Activated T-cell treated with anti-CD3 and anti-CD28 coated beads, Interleukin-2, amount 50 U/mL, for 24 hours (primary cell): ENCODE measurements at places on chromosomes 7 and 10.

GRCh38 chr10:2020836-2021235 is 283.5 kb upstream of the ADARB2 start:
- no peak for DNase-seq

DNA sequence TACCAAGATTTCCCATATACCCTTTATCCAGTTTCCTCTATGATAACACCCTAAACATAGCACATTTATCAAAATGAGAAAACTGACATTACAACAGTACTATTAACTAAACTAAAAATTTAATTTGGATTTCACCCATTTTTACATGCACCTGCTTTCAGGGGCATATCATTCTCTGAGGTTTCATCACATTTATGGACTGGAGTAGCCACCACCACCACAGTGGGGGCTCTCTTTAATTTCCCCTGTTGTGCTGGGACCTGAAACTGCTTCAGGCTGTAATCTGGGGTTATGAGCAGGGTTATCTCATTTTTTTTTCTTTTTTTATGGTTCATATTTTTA is 637.9 kb upstream of the DPP6 start:
- no peak for DNase-seq

- DNase-seq = no peak
These were observed 10.9 kb downstream of the GPR141 start for GRCh38 chr7:37694208-37695094.

DNA sequence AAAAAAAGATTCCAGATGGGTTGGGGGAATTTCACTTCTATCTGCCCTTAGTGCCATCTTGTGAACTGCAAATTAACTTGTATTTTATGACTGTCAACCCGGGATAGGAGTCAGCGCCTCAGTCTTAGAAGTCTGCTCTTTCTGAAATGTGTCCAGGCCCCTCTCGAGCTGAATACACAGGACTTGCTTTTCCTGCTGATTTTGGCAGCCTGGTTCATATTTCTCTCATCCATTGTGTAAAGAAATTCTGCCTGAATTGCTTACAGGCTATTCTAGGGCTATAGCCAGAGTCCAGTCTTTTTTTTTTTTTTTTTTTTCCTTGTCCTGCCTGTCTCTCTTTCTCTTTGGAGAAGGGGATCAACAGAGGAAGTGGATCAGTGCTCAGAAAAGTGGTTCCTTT is 24.6 kb downstream of the GATA3 start:
- no peak for DNase-seq

DNA sequence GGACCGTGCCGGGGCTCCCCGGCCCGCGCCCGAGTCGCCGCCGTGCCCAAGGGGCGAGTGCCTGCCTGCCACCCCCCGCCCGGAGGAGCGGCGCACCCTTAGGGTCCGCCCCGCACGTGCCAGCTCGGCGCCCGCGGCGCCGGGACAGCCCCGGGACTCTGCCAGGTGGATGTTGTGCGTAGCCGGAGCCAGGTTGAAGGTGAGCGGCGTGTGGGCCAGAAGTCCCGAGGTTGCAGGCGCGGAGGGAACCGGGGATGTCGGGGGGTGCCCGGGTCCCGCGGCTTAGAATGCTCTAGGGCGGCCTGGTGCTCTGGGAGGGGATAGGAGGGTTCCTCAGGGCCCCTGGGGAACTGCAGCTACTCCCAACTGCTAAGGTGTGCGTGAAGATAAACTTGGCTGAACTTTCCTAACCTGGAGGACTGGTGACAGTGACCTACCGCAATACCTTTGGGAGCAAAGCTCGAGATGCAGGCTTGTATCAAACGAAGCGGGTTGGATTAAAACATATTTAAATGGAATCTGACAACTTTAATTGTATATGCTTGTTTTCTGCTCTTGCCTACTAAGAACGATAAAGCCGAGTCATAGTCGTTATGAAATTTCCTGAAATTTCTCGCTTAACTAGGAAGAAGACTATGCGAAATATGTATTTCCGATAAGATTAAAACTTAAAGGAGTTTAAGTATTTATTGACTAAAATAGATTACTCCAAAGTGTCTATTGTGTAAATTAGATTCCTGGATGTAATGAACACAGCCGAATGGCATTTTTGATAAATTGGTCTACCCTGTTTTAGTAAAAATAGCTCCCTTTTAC is at the start of gene CUX1:
CUX1 (plus strand) TSS at position 156 of the 816 bp plus-strand sequence; CDS start at position 170, 14 bp downstream.
- peak; percentile 67 for DNase-seq

DNA sequence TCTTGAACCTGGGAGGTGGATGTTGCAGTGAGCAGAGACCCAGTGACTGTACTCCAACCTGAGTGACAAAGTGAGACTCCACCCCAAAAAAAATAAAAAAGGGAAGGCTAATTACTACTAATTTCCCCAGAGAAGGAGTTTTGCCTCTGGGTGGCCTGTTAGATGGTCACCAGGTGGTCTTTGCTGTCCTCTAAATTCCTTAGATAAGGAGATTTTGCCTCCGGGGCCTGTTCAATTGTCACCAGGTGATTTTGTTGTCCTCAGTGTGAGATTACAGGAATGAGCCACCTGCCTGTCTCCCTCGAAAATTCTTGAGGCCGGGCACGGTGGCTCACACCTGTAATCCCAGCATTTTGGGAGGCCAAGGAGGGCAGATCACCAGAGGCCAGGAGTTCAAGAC is 24.4 kb upstream of the ZMIZ2 start:
- no peak for DNase-seq

- no peak for DNase-seq
These were observed 18.0 kb upstream of the MEST start for GRCh38 chr7:130473876-130474275.

GRCh38 chr7:47724335-47724982 is 142.5 kb upstream of the TNS3 start:
- no peak for DNase-seq

DNA sequence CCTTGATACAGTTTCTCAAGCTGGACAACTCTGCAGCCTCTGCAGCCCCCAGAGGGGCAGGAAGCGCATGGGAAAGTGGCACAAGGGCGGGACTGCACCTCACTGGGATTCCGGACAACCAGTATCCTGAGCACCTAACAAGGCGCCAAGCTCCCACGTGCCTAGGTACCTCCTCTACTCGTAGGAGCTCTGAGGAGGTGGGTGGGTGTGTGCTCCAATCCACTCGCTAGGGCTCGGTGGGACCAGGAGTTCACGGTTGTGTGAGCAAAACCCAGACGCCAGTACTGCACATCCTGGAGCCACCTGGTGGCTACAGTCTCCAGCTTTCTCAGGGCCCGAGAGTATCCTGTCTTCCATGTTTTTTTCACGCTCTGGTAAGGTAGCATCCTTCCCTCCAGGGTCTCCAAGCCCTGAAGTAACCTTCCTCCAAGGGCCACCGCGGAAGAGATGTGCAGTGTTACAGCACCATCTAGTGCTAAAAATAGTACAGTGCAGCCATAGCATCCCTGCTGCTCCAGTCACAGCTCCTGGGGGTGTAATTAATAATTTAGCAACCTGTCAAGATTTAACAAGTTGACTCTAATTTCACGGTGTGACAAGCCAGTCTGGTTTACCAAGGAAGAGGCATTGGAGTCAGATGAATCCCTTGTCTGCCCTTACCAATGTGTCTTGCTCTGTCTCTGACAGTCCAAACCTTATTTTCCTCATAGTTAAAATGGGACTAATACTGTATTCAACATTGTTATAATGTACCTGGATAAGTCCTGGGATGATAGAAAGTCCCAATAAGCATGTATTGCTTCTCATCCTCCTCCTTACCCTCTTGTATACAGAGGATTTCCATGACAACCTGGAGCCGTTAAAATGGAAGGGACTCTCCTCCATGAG is 70.4 kb downstream of the HERPUD2 start:
- DNase-seq = peak; percentile 54

GRCh38 chr7:149097088-149097487 is 6.6 kb upstream of the ZNF786 start:
- no peak for DNase-seq

GRCh38 chr10:8700689-8701088 is 646.2 kb downstream of the GATA3 start:
- DNase-seq = no peak

- no peak for DNase-seq
These were observed 126.7 kb downstream of the RGS10 start for GRCh38 chr10:119415536-119416503.

DNA sequence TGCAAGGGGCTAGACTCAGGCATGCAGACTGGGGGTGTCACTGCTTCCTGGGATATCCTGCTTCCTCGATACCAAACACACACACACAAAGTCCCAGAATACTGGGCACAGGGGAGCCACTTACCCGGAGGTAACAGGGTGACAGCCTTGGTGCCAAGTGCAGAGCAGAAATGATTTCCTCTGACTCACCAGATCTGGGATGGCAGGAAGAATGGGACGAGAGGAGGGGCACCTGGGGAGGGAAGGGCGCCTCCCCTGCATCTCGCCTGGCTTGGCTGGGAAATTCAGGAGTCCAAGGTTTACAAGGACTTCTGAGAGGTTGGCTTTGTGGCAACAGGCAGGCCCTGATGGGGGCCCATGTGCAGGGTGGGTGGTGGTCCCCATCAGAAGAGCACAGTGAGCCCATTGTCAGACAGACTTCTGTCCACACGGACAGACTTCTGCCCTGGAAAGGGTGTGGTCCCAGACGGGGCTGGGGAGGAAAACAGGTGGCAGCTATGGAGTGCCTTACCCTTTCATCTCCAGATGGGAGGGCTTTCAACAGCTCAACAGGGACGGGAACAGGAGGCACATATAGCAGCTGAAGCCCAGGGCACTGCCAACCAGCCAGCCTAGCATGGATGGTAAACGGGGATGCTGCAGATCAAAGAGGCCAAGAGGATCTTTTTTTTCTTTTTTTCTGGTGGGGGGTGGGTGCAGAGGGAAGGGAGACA is 9.7 kb upstream of the CCL24 start:
- DNase-seq = no peak

DNA sequence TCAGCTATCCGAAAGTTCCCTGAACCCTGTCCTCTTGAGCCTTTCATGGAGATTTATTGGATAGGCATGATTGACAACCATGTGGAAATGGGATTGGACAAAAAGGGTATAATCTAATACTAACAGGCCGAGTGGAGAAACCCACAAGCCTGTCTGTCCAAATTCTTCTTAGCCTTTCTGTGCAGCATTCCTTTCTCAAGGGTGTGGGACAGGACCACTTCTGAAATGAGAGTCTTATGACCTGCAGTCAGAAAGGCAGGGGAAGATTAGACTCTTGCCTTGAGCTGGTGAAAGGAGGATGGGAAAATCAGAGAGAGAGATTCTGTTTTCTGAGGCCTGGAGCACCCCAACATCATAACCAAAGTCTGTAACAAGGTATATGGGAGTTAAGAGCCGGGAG is 85.5 kb downstream of the MAPK8 start:
- no peak for DNase-seq

DNA sequence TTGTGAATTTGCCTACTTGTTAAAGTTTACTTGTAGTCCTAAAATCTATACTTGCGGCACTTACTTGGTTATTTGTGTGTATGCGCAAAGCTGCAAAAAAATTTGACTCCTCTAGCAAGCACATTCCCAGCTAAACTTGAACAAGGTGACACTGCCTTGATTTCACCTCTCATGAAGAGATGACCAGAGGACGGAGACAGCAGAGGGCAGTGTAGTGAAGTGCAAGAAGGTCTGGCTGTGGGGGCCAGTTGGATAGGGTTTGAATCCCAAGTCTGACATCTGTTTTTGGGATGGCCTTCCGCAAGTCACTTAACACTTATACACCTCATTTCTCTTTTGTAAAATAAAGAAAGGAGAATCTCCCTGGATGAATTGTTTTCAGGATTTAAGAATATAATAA is 15.7 kb downstream of the SLK start:
- DNase-seq = no peak

DNA sequence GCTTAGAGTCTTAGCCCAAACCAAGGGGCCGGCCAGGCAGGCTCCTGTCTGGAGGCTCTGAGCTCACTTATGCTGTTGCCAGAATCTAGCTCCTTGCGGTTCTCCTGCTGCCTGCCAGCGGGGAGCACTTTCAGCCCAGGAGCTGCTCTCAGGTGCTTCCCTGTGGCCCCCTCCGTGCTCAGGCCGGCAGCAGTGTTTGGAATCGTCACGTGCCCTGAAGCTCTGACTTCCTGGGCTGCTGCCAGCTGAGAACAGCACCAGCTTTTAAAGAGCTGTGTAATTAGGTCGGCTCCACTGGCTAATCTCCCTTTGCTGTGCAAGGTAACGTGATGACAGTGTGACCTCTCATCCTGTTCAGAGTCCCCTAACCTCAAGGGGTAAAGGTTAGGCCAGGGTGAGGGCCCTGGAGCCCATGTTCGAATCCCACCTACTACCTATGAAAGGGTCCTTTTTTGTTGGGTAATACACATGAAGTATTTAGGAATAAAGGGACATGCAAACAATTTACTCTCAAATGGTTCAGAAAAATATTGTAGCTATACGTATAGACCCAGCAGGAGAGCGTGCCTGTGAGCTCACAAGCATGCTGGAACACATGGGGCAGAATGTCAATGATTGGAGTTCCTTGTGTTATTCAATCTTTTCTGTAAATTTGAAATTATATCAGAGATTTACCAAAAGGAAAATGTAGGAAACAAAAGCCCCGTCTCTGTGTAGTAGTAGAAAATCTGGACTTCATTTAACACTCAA is 16.6 kb downstream of the ZNF862 start:
- no peak for DNase-seq

GRCh38 chr7:96729820-96730219 is 20.2 kb upstream of the SEM1 start:
- DNase-seq = no peak

GRCh38 chr7:43408981-43409380 is 173.9 kb upstream of the STK17A start:
- DNase-seq = no peak

DNA sequence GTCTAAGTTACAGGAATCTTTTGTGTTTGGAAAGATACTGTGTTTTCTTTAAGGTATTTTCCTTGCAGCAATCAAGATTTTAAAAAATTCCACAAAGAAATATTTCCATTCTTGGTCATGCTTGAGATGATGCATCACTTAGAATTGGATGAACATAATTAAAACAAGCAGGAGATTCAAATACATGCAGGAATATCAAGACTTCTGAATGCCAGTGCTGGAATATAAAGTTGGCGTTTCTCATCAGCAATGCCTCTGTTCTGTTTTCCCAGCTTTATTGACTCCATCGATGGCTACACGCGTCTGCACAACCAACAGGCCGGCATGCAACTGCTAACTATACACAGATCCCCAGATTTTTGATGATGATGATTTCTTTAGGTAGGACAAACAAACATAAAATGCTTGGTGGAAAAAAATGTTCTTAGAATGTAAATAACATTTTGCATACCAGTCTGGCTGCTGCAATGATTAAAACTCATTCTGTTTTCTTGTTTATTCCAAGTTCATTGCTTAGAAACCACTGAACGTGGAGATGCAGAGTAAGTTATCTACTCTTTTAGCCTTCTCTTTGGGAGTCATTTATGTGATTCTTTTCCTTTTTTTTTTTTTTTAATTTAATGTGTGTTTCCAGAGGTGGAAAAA is 91.3 kb upstream of the FAM171A1 start:
- no peak for DNase-seq

GRCh38 chr7:97025983-97026714 is 1.5 kb upstream of the DLX5 start:
- peak; percentile 49 for DNase-seq

- DNase-seq = no peak
These were observed 254.5 kb upstream of the RNF32 start for GRCh38 chr7:156386097-156386496.

DNA sequence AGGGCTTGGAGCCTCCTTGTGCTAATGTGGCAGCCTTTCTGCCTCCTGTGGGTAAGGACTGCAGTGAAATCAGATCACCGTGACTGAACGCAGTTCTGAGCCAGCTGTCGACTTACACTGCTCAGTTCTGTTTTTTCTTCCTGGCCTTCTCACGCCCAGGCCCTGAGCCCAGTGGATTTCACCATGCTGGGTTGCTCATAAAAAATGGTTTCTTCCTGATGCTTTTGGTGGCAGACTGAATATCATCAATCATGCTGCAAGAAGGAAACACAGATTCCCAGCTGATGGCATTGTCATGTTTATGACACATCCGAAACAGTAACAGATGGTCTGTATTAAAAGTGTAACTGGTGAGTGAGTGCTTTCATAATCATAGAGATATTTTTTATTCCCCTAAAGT is 389.6 kb downstream of the GALNT17 start:
- no peak for DNase-seq
